Stimulated activated CD4-positive, alpha-beta T cell treated with anti-CD3 and anti-CD28 coated beads, Interleukin-1b, Interleukin-23, amount 100 ng/mL, for 48 hours (primary cell): ENCODE measurements at places on chromosomes 5 and 9.

- DNase-seq, result no peak
Observed at GRCh38 chr5:160285316-160285715, 27.0 kb downstream of the CCNJL start.

DNA sequence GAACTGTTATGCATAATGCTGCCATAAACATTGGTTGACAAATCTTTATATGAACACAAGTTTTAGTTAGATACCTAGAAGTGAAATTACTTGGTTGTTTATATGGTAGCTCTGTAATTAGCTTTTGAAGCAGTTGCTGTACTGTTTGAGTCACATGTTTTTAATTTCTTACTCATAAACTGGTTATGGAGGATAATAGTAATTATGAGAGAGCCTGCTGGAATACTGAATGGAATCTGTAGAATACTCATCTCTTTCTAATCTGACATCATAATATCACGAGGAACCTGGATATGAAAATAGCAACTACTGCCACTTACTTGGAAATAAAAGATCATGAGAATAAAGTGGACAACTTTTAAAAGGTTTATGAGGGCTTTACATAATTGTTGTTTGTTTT is 509.2 kb downstream of the CETN3 start:
- DNase-seq, result no peak

DNA sequence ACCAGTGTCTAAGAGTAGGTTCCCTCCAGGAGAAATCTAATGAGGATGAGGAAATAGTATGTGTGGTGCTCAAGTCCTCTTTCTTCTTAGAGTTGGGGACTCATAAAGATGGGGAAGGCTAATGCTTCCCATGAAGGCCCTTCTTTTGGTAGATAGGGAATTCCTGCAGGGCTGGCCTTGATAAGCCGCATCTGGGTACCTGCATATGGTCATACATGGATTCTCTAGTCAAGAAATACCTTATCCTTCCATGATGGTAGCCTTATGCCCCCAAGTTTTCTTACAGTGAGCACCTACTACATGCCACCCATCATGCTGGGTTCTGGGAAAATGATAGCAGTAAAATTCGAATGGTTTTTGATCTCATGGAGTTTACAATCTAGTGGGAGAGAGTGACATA is 382.6 kb downstream of the KDM4C start:
- no peak for DNase-seq

DNA sequence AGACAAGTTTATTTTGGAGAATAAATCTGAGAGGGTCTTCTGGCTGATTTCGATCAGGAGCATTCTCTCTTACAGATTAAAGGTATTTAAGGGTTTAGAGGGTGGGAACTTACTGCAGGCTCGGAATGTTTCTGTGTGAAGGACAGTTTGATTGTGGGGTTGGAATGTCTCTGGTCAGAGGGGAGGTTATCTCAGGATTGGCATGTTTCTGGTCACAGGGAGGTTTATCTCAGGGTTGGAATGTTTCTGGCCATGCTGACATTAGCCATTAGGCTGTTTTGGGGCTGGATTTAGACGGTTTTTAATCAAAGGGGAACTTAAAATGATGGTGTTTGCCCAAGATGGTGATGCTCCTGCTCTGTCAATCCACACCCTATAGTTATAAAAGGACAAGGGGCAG is 95.2 kb downstream of the SLCO4C1 start:
- DNase-seq, result no peak

- no peak for DNase-seq
Observed at GRCh38 chr5:4015709-4016108, 420.1 kb downstream of the IRX1 start.

DNA sequence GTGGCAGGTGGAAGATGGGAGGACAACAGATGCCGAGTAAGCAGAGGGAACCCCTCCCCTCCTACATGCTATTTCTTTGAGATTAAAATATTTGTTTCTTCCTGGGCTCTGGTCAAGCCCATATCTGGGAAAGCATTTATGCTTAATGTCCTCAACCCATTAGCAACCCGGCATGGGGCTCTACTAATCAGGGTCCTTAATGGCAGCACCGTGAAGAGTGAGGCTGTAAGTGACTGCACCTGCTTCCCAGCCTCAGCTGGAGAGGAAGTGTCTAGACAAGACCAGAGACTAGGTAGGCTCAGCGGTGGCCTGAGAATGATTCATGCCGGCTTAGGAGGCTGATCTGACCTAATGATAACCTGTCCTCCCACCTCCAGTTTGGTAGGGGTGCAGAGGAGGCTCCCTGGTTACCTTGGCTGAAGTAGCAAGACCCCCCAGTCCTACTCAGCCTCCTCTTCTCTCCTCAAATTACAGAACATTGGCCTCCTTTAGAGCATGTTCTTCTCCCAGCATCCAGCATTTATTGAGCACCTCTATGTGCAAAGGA is 61.3 kb upstream of the HSPA9 start:
- no peak for DNase-seq

- DNase-seq, result no peak
Observed at GRCh38 chr5:135750506-135750905, 84.0 kb upstream of the SLC25A48 start.

DNA sequence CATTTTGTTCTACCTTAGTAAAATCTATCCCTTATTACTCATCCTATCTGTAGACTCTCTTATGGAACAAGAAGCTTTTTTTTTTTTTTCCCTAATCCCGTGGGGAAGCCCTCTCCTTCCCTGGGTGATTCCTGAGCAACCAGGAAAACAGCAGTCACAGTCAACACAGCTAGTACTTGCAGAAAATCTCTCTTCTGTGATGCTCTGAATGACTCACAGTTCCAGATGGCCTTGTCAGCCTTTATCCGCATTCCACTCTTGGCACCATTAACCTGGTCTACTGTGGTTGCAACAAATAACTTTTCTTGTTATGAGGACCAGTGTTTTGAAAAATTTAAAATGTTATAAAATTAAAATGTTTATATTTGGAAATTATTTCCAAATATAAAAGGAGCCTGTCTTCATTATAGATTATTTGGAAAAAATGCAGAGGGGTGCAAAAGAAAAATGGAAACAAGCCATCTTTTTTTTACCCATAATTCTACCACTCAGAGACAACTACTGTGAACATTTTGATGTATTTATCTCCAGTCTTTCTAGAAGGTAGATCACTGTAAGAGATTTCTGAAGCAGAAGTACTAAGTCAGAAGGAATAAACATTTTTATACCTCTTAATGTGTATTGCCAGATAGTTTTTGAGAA is 486.7 kb downstream of the RAB3C start:
- DNase-seq, result no peak

DNA sequence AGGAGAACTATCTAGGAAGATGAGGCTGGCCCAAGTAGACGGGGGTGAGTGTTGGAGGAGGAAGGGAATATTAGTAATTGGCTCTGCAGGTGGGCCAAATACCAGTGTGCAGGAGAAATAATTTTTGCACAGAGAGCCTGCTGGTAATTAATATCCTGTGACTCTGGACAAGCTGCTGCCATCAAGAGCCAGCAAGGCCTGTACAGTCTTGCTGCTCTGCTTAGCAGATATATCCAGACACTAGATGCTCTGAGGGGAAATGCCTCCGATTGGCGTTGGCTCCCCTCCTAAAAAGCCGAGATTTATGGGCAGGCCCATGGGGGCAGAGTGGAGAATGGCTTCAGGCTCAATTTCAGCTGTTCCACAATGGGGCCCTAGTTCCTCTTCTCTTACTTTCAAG is 29.6 kb upstream of the ASTN2 start:
- DNase-seq, result no peak

DNA sequence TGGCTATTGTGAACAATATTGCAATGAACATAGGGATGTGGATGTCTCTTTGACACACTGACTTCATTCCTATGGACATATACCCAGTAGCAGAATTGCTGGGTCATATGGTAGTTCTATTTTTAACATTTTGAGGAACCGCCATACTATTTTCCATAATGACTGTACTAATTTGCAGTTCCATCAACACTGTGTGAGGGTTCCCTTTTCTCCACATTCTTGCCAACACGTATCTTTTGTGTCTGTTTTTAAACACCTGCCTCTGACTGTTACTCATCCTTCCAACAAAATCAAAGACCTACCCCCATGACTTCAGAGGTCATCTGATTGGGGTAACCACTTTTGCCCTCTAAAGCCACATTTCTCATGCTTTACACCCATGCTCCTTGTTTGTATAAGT is 133.5 kb downstream of the MED27 start:
- no peak for DNase-seq

- no peak for DNase-seq
Observed at GRCh38 chr5:157594257-157594656, 18.7 kb upstream of the ADAM19 start.

GRCh38 chr9:121598965-121599871 is 52.2 kb upstream of the DAB2IP start:
- no peak for DNase-seq

DNA sequence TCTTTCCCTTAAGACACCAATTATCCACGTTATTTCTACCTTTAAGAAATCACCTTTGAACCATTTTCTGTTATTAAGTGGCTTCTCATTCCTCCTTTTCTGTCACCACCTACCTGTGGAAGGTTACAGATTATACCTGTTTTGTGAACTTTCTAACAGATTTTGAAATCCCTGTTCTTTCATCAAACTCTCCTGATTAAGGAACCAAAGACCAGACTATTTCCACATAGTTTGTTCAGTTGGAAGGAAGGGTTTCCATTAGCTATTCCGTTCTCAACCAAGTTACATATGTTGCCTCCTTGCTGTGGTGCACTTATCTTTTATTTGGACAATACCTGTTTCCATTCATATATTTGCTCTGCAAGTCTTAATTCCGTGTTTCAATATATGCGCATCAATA is 343.6 kb downstream of the ADGRV1 start:
- DNase-seq, result no peak

- no peak for DNase-seq
Observed at GRCh38 chr5:83145241-83145640, 67.9 kb downstream of the XRCC4 start.

- DNase-seq, result no peak
Observed at GRCh38 chr9:85451680-85452079, 290.1 kb downstream of the AGTPBP1 start.

DNA sequence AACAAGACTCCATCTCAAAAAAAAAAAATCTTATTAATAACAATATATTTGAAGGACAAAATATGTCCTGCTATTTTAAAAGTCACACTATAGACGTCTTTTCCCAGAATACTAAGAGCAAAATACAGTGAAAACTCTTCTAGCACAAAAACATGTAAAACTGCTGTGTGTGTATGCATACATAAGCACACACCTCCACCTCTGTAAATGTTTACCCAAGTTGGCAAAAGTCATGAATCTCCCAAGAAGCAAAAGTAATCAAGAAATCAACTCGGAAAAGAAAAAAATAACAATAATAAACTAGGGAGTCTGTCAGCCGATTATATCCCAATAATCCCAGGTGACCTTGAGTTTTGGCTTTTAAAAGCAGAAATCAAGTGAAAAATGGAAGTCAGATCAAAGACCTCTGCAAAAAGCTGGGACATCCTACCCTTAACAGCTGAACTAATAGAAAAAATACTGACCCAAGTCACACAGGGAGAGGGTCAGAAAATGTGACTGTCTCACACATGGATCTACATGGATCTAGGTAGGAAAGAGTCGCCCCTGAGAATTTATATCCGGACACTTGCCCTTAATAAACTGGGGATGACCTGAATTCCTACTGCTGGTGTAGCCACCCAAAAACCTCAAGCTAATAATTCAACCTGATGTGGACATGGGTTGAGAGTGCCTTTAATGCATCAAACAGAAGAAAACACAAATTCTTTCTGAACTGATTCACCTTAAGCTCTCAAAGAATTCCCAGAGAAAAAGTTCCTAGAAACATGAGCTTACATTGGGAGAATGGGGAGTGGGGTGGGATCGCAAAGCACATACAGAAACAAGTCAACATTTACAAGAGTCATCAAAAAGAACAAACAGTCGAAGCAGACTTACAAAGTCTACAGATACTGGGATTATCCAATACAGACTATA is 29.9 kb downstream of the LPAR1 start:
- DNase-seq, result no peak

GRCh38 chr5:136210259-136210658 is 17.3 kb upstream of the SMIM32 start:
- DNase-seq, result no peak

DNA sequence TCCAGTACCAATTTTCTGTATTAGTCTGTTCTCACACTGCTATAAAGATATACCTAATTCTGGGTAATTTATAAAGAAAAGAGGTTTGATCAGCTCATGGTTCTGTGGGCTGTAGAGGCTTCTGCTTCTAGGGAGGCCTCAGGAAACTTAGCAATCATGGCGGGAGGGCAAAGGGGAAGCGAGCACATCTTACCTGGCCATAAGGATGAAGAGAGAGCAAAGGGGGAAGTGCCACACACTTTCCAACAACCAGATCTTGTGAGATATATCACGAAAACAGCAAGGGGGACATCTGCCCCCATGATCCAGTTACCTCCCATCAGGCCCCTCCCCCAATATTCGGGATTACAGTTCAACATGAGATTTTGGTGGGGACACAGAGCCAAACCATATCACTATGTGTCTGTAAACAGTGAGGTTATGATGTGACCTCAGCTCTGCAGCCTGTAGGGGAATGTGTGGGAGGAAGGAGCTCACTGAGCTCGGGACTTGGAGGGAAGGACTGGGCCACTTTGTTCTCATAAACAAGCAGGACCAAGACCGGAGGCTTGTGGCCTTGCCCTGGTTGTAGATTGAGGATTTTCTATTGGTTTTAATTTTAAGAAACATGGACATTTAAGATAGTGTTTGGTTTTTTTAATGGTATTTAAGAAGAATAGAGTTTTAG is 85.2 kb downstream of the EHMT1 start:
- DNase-seq, result no peak

- DNase-seq, result no peak
Observed at GRCh38 chr9:2086971-2087370, 71.8 kb downstream of the SMARCA2 start.

- no peak for DNase-seq
Observed at GRCh38 chr5:57698086-57698485, 215.5 kb upstream of the ACTBL2 start.

DNA sequence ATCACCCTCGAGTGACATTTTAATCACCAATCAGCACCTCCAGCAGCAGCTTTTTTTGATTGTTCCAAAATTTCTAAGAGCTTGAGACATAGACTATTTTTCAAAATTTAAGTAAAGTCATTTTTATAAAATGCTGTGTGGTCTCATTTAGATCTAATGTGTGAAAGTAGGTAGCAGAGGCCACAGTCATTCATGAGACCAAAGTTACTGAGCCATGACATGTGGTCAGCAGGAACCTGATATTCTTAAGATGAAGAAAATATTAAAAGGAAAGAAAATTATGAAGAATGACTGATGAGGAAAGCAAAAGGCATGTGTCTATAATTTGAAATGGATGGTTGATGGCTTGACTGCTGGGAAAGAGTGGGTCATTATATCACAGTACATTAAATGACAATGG is 7.2 kb downstream of the FREM1 start:
- DNase-seq, result no peak

- no peak for DNase-seq
Observed at GRCh38 chr5:76325876-76326491, 77.1 kb upstream of the IQGAP2 start.

- DNase-seq, result no peak
Observed at GRCh38 chr9:94934816-94935328, 208.4 kb downstream of the AOPEP start.

DNA sequence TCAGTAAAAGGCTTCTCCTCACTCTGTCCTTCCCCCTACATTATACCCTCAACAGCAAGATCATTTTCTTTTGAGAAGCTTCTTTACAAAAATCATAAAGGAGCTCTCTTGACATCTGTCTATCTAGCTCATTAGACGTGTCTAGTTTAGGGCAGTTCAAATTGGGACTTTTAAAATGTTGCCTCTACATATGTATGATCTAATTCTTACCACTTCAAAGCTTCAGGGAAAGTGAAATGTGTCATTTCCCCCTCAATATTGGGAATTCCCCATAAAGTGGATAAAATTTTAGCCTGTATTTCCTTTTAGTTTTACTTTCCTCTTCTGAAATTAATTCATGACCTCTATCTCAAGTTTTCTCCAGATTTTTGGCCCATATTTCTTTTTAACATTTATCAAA is 323.7 kb downstream of the ARRDC3 start:
- no peak for DNase-seq
